Activated T-helper 1 cell treated with anti-CD3 and anti-CD28 coated beads, Interleukin-2, amount 50 U/mL, for 16 hours (primary cell): ENCODE measurements at places on chromosomes 3 and 15.

GRCh38 chr3:169886671-169887070 lies 16.9 kb upstream of the LRRC31 start:
- no peak for DNase-seq

DNA sequence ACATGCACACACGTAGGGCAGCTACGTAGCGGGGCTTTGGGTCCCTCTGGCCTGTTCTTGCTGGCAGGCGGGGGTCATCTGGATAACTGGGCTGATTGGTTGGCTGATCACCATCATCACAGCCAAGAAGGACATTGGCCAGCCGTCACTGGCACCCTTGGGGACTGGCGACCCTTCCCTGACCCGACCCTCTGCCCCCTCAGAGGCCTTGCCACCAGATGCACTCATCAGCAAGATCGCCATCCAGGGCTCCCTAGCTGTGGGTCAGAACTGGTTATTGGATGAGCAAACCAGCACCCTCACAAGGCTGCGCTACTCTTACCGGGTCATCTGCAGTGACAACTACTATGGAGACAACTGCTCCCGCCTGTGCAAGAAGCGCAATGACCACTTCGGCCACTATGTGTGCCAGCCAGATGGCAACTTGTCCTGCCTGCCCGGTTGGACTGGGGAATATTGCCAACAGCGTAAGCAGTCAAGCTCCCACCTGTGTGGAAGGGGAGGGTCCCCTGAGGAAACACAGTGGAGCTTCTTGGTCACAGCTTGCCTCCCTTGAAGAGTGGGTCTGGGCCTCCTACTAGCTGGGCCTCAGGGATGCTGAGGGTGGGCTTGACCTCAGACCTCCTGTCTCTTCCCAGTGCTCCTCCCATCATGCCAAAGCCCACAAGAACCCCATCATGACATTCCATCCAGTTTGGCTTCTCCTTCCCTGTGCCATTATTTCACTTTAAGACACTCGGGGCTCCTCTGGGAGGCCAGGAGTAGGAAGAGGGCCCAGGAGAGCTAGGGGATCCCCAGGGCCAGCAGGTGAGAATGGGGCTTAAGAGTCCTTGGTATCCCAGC lies 2.4 kb downstream of the DLL4 start:
- no peak for DNase-seq

DNA sequence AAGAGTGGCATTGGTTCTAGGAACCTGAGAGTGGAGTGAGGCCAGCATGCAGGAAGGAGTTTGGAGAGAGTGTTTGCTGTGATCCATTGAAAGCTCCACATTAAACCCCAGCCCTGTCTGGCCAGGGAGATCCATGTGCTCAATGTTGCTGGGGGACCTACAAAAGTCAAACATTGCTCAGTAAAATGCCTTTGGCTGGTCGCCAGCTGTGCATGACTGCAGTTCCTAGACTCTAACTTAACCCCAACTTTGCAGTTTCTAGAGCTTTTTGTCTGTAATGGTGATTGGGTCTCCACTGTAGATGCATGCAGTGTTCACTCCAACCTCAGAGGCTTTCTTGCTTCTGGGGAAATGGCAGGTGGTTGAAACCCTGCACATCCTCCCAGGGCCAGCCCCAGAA lies 99.7 kb upstream of the ABHD17C start:
- DNase-seq: no peak

DNA sequence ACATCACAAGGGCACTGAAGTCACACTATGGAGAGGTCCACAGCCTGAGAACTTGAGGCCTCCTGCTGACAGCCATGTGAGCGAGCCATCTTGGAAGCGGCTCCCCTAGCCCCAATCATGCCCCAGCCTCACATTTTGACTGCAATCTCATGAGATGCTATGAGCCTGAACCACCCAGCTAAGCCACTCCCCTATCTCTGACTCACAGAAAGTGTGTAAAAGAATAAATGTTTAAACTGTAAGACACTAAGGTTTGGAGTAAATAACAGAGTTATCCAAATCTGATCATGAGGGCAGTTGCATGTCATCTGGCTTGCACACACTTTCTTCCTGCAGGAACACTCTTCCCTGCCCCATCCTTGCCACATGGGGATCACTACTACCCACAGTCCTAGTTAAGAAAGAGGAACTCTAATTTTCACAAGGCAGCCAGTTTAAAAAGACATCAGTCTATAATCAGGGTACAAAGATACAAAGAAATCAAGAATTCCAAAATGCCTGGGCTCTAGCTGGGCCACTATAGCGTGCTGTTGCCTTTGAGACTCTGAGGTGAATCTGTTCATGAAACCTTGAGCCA lies 494.2 kb downstream of the FOXP1 start:
- no peak for DNase-seq

GRCh38 chr3:133756716-133757694 lies 10.8 kb downstream of the TF start:
- DNase-seq: no peak

GRCh38 chr15:68957696-68958095 lies 27.4 kb downstream of the SPESP1 start:
- DNase-seq: no peak

DNA sequence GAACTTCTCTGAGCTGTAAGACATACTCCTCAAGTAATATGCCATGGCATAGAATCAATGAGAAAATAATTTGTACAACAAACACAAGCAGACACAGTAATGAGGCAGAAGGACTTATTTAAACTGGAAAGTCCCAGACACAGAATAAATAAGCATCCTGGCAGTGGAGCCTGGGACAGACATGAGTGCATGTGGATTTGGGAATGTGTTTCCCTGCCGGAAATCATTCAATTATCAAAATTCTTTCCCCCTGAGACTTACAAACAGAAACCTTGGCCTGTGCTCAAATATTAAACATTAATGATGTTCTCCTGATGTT lies 520.1 kb downstream of the ROBO1 start:
- no peak for DNase-seq

DNA sequence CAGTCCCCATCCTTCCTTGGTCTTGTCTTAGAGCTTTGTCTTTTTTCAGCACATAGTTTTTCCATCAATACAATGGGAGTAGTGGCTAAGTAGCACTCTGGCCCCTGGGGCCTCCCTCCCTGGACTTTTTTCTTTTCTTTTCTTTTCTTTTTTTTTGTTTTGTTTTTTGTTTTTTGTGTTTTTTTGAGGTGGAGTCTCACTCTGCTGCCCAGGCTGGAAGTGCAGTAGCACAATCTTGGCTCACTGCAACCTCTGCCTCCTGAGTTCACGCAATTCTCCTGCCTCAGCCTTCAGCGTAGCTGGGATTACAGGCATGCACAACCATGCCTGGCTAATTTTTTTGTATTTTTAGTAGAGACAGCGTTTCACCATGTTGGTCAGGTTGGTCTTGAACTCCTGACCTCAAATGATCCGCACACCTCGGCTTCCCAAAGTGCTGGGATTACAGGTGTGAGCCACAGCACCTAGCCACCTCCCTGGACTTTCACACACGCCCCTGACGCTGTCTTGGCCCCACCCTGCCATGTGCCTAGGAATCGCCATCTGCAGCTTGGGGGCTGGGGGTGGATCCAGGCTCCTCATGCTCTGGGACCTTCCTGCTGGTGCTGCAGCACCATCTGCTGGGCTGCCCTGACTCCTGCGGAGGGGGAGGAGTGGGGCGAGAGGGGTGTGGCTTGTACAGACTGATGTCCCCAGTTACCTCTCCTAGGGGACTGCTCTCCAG lies 2.8 kb downstream of the C15orf39 start:
- peak; percentile 75 for DNase-seq

DNA sequence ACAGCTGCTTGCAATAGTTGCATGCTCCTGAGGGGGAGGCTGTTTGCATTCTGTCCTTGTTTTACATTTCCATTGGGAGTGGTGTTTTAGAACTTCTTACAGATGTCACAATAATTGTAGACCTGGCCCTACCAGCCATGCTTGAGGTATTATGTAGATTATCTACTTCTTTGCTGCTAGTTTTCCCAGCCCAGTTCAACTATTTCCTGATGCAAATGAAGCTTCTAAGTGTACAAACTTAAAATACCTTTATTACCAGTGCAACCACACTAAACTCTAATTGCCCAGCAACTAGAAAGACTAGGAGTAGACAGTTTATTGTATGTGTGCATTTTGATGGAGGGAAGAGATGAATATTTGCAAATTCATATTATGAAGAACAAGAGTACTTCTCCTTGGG lies 104.9 kb upstream of the MYZAP start:
- no peak for DNase-seq

DNA sequence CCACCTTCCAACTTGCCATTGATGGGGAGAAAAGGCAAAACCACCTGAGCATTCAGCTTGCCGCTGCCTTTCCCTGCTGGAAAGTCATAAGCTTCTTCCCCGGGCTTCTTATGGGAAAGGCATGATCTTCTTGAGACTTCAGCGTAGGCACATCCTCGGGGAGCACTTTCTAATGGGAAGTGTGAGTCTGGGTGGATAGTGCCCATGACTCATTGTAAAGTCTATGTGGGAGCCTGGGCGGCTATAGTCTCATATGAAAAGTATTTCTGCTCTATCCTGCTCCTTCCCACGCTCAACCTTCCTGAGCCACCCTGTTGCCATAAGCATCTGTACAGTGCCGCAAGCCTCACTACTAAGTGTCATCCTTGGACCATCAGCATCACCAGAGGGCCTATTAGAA lies 309.9 kb upstream of the THBS1 start:
- DNase-seq: no peak

GRCh38 chr3:105518806-105519418 lies 152.2 kb downstream of the ALCAM start:
- no peak for DNase-seq

DNA sequence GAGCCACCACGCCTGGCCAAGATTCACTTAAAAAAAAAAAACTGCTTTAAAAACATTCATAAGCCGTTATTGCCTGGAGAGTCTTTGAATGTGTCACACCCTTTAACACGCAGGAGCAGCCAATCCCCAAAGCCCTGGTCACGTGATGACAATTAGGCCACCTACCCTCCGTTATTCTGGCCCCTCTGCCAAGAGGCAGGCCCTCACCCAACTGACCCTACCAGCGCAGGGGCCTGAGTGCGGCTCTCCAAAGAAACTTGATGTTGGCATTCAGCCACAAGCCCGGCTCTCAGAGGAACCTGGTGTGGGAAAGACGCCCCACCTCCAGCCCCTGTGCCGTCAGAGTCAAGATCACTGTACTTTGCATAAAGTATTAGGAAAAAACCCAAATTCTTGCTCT lies 11.6 kb upstream of the MUC4 start:
- DNase-seq: no peak

DNA sequence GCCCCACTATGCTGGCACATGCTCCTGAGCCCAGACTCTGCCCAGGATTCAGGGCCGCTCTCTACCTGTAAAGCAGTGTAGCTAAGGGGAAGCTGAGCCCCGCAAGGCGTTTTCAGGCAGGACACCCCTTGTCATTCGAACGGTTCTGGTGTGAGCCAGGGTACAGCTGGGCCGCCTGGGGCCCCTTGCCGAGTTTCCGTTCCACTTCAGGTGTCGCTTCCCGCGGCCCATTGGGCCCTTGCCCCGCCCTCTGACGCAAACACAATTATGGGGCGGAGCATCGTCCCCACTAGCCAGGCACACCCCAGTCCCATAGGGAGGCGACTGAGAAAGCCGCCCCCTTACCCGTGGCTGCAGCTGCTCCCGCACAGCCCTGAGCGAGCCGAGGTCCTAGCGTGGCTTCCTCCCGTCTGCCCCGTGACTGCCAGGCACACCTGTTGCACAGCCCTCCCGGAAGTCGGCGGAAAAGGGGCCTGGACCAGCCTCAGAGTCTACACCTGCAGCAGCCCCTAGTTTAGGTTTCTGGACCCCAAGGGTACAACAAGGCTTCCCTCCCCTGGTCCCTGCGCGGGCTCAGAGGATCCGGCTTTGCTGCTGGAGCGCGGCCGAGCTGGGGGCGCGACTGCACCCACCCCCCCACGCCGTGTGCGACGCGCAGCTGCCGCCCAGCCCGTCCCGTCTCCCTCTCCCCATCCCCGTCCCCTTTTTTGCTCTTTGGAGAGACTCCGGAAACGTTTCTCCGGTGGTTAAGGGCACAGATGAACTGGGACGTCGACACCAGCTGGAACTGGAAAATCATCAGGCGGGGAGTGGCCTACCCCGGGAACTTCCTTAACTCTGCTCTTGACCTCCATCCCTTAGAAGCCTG lies at the start of gene PLSCR2:
Gene PLSCR2, minus strand, starts transcription at position 412 of the 868 bp plus-strand sequence. CDS start 9,657 bp downstream, outside the sequence.
- peak; percentile 60 for DNase-seq

- DNase-seq: no peak
Observed at GRCh38 chr15:79067072-79067833, 23.3 kb downstream of the RASGRF1 start.

- no peak for DNase-seq
Observed at GRCh38 chr3:170631755-170632488, 46.0 kb upstream of the SLC7A14 start.

DNA sequence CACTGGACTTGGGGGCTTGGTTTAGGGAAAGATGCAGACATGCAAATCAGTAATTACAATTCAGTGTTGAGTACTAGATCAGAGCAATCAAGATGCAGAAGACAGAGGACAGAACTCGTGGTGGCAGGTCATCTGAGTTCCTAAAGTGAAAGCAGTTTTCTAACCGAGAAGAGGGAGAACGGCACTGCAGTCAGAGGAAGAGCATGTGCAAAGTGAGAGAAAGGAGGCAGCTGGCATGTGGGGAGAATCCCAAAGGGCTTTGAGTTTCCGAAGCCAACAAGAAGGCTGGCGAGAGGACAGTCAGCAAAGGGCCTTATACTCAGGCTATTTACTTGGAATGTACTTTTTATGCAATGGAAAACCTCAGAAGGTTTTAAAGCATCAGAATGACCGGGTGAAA lies 87.0 kb downstream of the ANP32A start:
- DNase-seq: no peak

DNA sequence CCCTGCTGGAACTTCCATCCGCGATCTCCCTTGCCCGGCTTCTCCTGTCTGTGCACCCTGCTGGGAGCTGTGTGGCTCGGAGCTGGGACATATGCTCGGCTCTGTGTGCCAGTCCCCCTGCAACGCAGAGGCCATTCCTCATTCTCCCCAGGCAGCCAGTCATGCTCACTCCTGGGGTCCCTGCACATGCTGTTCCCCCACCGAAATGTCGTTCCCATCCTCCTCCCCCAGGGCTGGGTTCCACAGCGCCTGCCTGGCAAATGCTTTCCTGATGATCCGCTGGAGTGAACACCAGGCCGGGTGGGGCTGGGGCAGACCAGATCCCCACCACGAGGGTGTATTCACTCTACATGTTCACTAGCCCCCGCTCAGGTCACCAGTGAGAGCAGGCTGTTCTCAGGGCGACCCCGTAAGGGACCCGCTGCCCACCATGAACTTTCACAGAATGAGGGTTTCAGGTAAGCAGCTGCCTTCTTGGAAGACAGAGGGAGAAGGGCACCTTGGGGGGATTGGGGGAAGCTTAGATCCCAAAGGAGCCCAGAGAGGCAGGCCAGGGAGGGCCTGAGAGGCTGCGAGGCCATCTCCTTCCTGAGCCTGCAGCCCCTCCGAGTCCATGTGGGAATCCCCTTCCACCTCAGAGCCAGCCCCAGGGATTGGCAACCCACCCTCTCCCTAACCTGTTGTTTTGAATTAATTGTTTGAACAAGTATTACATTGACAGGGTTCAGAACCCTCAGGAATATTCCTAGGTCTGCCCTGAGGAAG lies 88.7 kb upstream of the IQSEC1 start:
- no peak for DNase-seq

DNA sequence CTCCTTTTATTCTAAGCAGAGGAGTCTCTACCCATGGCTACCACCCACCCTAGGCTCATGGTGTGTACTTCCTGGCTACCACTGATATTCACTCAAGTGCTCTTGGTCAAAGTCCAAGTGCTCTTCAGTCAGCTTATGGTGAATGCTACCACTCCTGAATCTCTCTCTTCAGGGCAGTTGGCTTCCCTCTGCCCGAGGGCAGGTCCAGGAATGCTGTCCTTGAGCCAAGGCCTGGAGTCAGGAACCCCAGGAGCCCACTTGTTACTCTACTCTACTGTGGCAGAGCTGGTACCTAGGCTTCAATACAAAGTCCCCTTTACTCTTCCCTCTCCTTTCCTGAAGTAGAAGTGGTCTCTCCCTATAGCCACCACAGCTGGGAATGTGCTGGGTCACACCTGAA lies 226.0 kb downstream of the DIPK2A start:
- DNase-seq: no peak
